ENCODE measurements at places on chromosomes 12 and 14. TPM values are rescaled to one million over a fixed set of nuclear protein-coding genes. Genes with fewer than 3 reads are reported as not detected.
A peak's percentile ranks its signal among the peaks of the same experiment; 100 is the strongest.

- no peak for DNase-seq
These were observed 944 bp upstream of the DHRS7 start for GRCh38 chr14:60166142-60166541.

- no peak for DNase-seq
These were observed 52.0 kb downstream of the SLC38A6 start for GRCh38 chr14:61033054-61033453.

- DNase-seq: peak; percentile 36
These were observed 18.9 kb downstream of the PYROXD1 start for GRCh38 chr12:21456291-21456780.

DNA sequence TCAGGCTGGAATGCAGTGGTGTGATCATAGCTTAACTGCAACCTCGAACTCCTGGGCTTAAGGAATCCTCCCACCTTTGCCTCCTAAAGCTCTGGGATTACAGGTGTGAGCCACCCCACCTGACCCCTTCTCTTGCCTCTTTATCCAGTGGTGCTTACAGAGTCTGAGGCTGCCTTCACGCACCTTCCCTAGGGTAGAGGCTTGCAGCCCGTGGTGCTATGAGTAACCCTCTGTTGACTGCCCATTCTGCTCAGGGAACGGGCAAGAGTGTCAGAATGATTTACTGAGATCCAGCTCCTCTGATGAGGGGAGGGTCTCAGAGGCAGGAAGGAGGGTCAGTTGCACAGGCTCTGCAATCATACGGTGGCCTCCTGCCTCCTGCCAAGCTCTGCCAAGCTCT is 125.1 kb upstream of the TBX3 start:
- no peak for DNase-seq

GRCh38 chr12:111215881-111216280 is 153.0 kb downstream of the PHETA1 start:
- DNase-seq: no peak

DNA sequence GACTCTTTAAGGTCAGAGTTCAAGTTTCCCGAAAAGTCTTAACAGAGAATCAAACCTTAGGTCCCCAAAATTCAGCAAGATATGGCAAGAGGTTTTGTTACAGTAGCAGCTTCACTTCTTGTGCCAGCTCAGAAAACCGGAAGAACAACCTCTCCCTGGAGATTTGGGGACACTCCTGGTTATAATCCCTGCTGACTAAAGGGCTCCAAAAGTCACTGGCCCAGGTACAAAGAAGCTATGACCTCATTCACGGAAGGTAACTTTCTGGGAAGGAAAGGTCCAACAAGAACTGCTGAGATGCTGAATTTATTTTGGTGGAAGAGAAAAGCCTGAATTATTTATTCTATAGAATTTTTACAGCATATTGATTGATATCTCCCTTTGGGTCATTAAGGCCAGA is 55.6 kb upstream of the DIO2 start:
- DNase-seq: no peak

GRCh38 chr12:56160193-56160763 is 2.1 kb downstream of the MYL6 start:
- DNase-seq: no peak

GRCh38 chr12:65335981-65336380 is 57.5 kb downstream of the MSRB3 start:
- DNase-seq: no peak

- DNase-seq: no peak
These were observed 16.5 kb downstream of the SCNN1A start for GRCh38 chr12:6358881-6359280.

RILPL2 gene
- 1.7 TPM for total RNA-seq

CLEC1B gene
- total RNA-seq: not detected

FLRT2 gene
- 37.3 TPM for total RNA-seq

TOMM20L gene
- total RNA-seq: not detected
